Activated CD4-positive, alpha-beta T cell treated with anti-CD3 and anti-CD28 coated beads for 24 hours (primary cell): ENCODE measurements at places on chromosomes 2 and 18.

GRCh38 chr2:139080244-139080643 is 300.1 kb upstream of the NXPH2 start:
- no peak for DNase-seq

DNA sequence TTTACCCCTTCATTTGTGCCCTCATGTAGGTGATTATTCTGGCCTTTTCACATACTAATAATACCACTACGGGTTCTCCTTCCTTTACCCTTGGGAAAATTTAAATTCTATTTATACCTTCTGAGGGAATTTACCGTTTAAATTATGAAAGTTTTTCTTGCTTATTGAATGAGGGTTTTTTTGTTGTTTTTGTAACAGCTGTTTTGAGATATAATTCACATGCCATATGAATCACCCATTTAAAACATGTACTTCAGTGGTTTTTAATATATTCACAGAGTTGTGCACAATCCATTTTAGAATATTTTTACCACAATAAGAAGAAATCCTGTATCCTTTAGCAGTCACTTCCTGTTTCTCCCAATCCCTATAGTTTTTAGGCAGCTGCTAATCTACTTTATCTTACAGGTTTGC is 54.7 kb downstream of the EML4 start:
- DNase-seq: no peak

- no peak for DNase-seq
Measured at GRCh38 chr2:133345638-133346037, 222.6 kb downstream of the NCKAP5 start.

DNA sequence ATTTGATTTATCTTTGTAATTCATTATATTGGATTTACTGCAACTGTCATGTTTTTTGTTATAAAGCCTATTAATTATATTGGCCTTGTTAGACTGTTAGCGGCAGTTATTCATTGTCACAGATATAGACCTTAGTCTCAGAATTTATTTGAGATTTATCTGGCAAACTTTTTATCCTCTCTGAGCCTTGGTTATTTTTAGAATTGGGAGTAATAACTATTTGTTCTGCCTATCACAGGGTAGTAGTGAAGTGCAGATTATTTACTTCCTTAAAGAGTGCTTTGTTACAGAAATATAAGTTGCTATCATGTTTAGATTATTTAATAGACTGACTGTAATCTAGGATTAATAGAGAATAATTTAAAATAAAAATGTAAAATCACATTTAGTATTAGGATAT is 41.9 kb downstream of the AGPS start:
- no peak for DNase-seq

GRCh38 chr18:48111587-48111986 is 181.1 kb upstream of the SMAD2 start:
- DNase-seq: no peak

GRCh38 chr18:72107647-72108383 is 436.3 kb downstream of the CBLN2 start:
- DNase-seq: no peak
